ENCODE measurements at places on chromosomes 4 and X.
A peak's percentile ranks its signal among the peaks of the same experiment; 100 is the strongest.

GRCh38 chr4:41944089-41944488, 8.9 kb downstream of the TMEM33 start:
- DNase-seq: no peak

DNA sequence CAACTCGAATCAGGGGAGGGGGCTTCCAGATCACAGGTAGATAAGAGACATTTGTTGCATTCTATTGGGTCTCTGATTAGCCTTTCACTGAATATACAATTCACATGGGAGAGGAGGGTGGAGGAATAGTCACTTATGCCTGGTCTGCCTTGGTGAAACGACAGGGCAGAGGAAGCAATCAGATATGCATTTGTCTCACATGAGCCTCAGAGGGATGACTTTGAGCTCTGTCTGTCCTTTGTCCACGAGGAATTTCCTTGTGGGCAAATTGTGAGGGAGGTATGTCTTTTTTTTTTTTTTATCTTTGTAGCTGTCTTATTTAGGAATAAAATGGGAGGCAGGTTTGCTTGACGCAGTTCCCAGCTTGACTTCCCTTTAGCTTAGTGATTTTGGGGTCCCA, 28.5 kb upstream of the TMSB4X start:
- DNase-seq: peak; percentile 58

DNA sequence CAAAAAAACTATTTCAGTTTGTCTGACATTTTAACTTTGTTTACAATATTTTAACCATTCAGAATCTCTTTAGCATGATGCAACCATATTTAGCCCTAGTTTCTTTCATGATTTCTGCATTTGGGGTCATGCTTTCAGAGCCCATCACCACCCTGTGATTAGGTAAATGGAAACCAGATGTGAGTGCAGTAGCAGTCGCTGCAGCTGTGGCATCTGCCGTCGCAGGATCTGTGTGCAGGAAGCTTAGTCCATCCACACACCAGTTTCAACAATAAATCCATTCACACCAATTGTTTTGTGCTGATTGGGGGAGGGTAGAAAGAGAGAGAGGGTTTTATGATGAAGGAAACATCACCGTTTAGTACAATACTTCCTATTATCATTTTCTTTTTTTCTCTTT, 130.5 kb downstream of the CPEB2 start:
- peak; percentile 8 for DNase-seq

DNA sequence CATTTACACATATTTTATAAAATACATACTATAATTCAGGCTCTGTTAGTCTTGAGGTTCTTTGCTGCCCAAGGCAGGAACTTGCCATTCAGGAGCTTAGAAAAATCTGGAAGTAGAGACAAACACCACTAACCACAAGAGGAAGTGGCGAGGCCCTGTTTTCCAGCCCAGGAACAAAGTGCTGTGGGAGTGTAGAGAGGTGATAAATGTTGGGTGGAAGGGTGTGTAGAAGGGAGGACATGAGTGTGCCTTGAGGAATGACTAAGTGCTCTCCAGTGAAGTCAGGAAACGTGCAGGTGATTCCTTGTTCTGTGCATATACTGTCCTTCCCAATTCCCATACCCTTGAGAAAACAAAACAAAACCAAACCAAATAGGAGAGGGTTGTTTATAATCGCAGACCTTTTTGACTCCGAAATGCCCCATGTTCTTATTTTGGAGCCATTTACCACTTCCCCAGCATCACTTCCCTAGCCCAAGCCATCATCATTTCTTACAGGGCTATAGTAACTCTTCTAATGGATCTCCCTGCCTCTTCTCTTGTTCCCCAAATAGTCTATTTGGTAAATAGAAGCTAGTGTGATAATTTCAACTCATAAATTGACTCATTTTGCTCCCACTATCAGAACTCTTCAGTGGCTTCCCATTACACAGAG, 83.2 kb downstream of the GPAT3 start:
- no peak for DNase-seq

DNA sequence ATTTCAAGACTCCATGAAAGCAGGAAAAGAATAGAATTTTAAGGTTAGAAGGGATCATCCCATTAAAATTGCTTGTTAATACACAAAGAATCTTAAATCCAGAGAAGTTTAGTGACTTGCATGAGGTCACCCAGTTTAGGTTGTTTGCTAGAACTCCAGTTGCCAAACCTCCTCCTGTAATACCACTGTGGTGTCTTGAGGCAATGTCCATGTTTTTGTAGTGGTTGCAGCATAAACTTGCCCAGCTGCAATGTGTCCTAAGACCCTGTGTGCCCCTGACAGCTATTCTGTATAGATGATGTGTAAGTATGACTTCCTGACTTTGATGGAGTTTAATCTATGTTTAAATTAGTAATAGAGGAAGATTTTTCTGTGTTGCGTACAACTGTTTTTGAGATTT, 6.3 kb downstream of the SFRP2 start:
- DNase-seq: no peak

DNA sequence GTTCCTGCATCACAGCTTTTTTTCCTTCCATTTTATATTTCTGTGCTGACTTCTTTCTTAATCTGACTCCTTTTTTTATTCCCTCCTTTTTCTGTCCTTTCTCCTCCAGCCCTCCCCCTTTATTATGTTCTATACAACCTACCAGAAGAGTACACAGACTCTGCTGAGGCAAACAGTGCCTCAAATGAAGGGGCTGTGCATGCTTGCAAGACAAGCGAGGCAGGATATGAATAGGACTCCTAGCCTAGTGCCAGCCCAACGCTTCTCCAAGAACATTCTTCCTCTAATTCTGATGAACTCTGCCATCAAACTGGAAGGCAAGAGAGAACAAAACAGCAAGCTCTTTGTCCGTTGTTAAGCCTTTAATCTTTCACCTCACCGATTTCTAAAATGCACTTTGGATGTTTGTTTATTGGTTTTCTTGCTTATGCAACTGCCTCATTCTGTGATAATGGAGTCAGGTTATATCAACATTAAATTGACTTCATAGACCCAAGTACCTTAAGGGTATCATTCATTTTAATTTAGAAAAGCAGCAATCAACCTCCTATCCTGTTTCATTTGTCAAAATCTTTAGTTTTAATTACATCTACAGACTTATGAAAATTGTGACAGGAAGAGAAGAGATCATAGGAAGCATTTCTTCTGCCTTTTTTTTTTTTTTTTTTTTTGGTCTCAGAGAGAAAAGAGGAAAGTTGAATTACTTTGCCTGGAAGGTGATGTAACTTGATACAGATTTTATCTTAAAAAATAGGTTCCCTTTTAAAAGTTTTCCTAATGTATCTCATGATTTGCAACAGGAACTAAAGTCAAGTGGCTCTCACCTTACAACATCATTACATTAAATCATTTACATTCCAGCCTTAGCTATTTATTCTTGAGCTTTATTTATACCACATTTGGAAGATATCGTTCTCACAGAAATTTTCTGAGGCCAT, 284.7 kb upstream of the FTHL17 start:
- no peak for DNase-seq

GRCh38 chr4:2761035-2761923, 5.1 kb upstream of the TNIP2 start:
- peak; percentile 21 for DNase-seq

DNA sequence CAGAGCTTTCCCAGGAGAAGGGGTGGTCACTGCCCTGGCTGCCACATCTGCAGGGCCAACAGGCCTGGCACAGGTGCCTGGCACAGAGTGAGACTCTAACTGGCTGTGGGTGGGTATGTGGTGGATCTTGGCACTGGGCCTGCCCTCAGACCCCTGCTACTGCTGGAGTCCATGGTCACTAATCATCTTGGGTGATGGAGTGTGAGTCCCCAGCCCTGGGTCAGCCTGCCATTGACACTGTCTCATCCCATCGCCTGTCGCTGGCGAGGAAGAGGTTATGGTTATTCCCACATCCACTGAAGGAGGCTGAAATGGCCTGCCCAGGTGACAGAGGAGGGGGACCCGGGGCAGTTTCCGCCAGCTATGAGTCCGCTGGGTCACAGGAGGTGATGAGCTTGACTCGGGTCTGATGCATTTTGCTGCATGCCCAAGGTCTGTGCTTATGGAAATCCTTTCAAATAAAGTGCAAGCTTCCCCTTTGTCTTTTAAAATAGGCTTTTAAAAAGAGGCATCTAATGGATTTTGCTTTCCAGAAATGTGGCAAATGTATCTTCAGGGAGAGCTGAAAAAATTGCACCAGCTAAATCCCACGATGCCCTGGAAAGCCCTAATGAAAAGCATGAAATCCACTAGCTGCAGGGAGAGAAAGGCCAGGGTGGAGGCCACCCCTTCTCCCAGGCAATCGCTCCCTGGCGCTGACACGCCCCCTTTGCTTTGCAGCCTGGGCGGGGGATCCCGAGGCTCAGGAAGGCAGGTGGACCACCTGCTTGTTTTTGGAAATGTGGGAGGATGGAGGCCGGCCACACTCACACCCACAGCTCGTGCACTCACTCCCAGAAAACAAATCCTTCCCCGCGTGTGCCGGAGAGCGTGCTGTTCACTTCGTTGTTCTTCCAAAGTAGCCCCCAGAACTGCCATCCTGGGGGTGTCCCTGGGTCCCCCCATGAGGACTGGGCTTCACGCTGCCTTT, 54.9 kb downstream of the ABLIM2 start:
- no peak for DNase-seq

DNA sequence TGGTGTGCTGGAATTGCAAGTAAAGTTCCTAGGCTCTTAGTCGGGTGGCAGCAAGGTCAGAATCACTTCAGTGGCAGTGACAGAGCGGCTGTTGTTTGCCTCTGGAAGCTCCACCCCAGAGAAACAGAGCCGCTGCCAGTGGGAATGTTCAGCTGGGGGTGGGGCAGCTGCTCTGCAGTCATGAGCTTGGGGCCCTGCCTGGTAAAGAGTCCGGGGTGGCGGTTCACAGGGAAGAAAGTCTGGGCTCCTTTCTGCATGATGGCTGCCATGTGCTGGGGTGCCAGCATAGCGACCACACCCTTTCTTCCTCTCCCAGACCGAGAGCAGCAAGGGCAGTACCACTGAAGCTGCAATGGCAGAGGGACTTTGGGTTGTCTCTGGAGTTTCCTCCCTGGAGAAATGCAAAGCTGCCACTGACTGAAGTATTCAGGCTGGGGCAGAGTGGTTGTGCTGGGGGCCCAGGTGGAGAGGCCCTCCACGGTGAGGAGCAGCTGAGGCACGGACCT, 108.8 kb upstream of the CENPE start:
- no peak for DNase-seq

- no peak for DNase-seq
These were observed 56.0 kb downstream of the RAI2 start for GRCh38 chrX:17805120-17805519.

DNA sequence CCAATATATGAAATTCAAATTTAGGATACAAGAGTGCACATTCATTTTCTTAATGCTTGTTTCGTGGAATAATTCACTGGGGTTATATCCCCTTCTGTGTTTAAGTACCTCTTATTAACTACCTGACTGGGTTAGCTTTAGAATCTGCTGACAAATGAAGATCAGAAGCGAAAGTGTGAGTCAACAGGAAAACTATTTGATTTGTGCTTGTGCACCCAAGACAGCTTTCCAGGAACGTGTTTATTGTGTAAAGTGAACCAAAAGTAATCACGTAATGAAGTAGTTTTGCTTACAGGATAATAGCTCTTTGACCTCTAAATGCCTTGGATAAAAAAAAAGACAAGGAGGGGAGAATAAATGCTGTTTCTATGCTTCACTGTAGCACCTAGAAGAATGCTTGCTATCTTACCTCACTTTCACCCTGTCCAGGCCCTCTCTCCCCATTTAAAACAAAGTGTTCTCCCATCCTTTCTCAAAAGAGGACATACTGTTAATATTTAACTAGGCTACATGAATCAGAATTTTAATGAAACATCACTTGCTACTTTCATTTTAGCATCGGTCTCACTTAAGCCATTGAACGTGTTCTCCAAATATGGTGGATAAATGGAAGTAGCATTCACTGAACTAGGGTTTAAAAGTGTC, 141.9 kb downstream of the THOC2 start:
- no peak for DNase-seq

GRCh38 chr4:109942292-109942926, 29.7 kb downstream of the EGF start:
- no peak for DNase-seq

DNA sequence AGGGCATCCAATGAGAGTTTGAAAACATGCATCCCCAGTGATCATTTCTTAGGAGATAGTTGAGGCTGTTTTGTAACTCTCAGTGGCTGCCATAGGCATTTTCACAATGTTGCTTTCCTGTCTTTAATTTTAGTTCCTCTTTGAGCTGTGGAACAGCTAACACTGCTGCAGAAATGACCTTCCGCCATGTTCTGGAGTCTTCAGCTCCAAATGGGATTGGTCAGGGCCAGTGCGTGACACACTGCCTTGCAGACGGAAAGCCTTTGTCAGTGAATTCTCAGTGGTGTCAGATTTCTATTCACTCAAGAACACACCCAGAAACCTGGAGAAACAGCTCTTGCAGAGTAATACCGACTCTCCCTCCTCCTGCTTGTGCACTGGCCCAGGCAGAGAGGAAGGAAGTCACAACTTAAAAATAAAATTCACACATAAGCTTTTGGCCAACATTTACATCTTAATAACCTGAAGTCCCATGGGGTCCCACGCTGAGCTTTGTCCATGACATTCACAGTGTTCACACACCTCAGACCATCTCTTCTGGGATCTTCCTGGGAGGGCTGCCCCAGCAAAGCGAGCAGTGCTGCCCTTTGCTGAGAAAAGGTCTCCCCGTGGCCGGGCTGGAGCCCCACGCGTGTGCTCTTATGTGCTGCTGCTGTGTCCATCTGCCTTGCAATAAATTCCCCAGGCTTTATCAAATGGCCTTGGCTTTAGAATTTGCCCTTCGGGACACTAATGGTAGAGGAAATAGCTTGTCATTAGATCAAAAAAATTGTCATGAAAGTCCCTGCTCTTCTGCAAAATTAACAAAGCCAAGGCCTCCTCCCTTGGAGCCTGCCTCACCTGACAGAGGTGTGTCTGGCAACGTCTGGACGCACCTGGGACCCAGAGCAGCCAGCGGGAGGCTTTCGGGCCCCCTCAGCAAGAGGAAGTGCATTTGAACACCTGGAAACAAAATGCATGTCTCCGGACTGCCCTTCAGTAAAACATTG, 126.8 kb downstream of the IRF2 start:
- peak; percentile 38 for DNase-seq

DNA sequence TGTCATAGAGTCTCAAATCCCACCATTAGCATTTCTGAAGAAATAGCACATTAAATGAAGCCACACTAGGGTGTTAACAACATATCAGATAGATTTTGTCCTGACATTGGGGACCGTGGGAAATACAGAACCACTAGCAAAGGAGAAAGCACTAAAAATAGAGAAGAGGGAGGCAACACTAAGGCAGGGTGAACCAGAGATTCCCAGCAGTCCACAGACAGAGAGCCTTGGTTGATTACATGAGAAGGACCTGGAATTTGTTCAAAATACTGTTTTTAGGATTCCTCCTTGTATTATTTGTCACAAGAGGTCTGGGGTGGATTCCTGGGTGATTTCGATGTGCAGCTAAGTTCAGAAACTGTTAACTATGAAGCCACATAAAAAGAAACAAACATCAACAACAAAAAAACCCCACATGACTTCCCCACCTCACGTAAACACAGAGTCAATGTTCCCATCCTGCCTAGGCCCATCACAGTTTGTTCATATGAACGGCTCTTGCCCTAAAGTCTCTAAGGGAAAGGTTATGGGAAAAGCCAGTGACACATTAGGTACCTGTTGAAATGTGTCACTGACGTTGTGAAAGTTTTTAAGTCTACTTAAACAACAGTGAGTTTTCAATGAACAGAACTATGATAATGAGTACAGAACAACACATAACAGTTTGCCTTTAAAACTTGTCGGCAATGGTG, 23.6 kb upstream of the GRSF1 start:
- no peak for DNase-seq

Data from fibroblast of skin of back (primary cell).